Fibroblast of skin of right biceps (primary cell): ENCODE measurements at places on chromosomes 16 and 17.

- DNase-seq, result no peak
Observed at GRCh38 chr16:50642349-50642748, 38.8 kb downstream of the SNX20 start.

- no peak for DNase-seq
Observed at GRCh38 chr17:19021622-19022083, 17.1 kb upstream of the FAM83G start.

GRCh38 chr17:28484296-28484695 is 10.9 kb downstream of the SLC13A2 start:
- DNase-seq, result no peak

GRCh38 chr17:73187203-73187769 is 5.6 kb upstream of the COG1 start:
- DNase-seq, result no peak

GRCh38 chr17:29933379-29933778 is 3.4 kb upstream of the SSH2 start:
- peak; percentile 22 for DNase-seq

DNA sequence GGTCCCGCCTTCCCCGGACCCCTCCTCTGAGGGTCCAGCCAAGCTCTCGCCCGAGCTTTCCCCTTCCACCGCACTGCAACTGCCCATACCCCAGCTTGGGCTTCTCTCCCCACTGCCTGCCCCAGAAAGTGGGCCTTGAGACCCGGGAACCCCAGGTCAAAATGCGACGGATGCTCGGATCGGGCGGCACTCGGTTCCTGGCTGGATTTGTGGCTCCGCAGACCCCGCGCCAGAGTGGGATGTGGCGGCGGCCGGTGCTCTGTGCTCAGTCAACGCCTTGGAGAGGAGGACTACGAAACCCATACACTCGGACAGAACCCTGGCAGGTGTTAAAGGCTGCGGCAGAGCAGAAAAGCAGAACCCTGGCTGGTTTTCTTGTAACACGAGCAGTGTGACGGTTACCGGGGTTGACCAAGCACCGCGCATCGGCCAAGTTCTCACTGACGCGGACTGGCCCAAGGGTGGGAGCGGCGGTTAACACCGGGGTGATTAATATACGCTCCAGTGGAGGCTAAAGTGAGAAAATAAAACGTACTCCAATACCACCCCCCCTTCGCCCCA is 885 bp upstream of the SLFN13 start:
- DNase-seq, result no peak

DNA sequence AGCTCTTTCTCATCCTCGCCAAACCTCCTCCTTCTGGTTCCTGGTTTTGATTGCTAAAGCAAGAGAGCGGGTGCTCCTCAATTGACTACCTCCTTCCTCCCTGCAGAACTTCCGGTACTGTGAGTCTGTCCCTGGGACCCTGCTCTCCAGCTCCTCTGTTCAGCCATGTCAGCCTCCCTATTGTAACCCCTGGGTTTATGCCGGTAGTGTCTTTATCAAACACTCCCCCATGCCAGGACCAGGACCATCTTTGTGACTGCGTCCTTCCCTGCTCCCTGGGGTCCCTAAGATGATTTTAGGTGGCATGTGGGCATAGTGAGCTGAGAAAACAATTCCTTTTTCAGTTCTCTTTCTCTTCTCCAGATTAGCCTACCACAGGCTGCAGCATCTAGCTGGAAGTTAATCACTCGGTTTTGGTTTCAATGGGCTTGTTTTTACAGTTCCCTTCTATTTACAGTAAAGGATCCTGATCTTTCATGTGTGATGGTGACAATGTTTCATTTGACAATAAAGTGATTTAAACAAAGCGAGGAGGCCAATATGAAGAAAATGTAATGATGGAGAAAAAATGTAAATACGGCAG is 27.7 kb upstream of the IL21R start:
- no peak for DNase-seq
